Activated CD8-positive, alpha-beta memory T cell treated with anti-CD3 and anti-CD28 coated beads for 1 hour (primary cell): ENCODE measurements at places on chromosomes 1 and 21.
A peak's percentile ranks its signal among the peaks of the same experiment; 100 is the strongest.

DNA sequence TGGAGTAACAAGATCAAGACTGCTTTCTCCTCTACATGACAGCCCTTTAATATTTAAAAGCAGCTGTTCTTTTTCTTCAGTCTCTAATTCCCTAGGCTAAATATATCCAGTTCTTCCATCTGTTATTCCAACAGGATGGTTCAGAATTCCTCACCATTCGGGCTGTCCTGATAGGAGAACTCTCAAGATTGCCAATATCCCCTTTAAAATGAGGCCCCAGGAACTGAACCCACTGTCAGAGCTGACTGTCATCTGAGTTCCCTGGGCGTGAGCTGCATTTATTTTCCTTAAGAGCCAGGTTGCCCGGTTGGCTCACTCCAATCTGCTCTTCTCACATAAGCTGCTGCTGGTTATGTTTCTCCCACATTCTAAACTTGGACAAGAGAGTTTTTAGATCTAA is 177.6 kb downstream of the MIS18A start:
- no peak for DNase-seq

DNA sequence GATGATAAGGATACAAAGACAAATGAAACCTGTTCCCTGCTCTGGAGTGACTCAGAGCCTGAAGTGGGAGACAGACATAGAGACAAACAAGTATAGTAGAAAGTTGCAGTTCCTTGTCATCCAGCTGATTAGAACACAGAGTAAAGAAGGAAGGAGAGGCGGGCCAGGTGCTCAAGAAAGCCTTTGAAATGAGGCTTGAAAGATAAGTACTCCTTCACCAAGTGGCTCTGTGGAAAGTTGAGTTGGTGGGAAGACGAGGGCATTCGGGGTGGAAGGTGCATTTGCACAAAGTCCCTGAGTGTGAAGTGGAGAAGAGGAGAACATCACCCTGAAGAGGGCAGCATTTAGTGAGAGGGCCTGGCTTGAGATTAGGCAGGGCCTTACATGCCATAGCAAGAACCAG is 17.0 kb downstream of the MARK1 start:
- DNase-seq: no peak

GRCh38 chr1:180923021-180923841 is 10.5 kb downstream of the KIAA1614 start:
- DNase-seq: no peak

- peak; percentile 7 for DNase-seq
Measured at GRCh38 chr21:33642896-33643657, 776 bp downstream of the ITSN1 start.

DNA sequence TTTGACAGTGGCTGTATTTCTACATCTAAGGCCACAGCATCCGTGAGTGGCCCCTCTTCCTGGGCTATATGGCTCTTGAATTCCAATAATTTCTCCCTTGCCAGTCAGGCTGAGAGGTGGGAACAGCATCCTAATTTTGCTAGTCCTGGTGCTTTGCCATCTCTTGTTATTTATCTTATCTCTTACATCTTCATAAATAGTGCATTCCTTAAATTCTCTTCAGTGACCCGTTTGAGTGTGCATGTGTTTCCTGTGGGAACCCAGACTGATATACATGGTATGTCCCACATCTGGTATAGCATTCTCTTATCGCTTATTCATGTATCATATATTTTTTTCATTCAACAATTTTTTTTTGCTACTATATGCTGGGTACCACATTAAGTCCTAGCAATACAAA is 9.9 kb downstream of the S100A11 start:
- DNase-seq: no peak

DNA sequence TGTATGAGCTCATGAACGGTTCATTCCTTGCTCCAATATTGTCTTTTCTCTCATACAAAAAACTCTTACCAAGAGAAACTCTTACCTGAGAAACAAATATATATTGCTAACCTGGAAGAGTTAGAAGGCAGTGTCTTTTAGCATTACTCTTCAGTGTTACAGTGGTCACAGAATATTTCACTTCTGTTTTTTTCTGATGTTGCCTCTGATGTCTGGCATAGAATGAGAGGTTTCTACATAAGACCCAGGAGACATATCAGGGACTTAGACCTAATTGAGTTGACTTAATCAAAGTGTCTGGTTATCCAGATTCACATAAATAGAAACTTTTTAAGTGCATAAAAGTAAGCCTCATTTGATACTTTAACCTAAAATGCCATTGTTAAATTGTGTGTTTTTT is 923.8 kb downstream of the TTLL7 start:
- DNase-seq: no peak

- no peak for DNase-seq
Measured at GRCh38 chr21:25791319-25791718, 56.5 kb downstream of the GABPA start.

- no peak for DNase-seq
Measured at GRCh38 chr1:86429122-86429725, 5.3 kb downstream of the CLCA2 start.

GRCh38 chr1:153612755-153613331 is at the start of gene S100A16:
Gene S100A16, minus strand, starts transcription at chr1:153613137. Its CDS starts 4,986 bp downstream, at chr1:153608151.
- no peak for DNase-seq

DNA sequence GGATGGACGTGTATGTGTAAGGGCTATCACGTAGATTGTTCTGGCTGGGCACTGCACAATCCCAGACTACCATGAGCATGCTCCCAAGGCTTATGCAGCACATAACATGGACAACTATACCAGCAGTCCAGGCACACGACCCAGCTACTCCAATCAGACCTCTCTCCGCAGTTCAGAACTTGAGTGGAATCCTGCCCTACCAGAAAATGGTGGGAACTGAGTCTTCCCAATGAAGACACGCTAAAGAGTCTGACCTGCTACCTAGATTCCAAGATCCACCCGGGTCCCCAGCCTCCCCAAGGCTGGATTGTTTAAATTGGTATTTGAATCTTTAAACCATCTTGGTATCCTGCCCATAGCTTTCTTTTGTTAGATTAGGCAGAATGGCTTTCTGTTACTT is 251.3 kb upstream of the KAZN start:
- DNase-seq: no peak

DNA sequence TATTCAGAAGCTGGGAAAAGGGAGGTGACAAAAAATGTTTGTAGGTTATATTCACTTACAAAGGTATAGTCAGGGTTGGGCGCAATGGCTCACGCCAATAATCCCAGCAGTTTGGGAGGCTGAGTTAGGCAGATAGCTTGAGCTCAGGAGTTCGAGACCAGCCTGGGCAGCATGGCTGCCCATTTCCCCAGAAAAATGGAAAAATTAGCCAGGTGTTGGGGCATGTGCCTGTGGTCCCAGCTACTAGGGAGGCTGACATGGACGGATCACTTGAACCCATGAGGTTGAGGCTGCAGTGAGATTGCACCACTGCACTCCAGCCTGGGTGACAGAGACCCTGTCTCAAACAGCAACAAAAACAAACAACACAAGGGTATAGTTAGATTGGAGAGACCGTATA is 3.0 kb downstream of the TIMM17A start:
- DNase-seq: no peak

DNA sequence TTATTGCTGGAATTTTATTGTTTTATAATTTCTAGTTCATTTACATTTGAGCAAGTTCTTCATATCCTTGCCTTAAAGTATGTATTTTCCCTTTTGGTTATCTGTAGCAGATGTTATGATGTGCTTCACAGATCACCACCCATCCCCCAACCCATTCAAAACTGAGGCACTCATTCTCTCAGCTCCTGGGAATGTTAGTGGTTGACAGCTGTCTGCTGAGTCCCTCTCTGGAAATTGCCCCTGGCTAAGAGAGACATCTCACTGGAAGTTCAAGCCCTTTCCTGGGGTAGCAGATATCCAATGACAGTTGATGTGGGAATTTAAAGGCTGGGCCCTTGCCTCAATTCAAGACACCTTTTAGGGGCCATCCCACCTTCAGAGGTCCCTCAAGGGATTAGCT is 4.3 kb upstream of the DPYD start:
- no peak for DNase-seq

DNA sequence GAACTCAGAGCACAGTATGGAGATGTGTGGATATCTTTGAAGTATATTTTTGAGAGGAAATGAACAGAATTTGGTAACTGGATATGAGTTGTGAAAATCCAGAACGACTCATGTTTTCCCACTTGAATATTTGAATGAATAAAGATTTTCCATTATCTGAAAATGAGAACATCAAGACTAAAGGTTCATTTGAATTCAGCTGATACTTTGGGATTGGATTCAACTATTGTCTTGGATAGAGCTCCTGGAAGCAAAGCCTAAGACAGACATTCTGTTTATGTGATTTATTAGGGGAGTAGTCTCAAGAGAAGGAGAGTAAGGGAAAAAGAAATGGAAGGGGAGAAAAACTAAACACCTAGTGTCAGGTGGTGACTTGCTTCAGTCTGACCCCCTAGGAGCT is 256.0 kb upstream of the LYPLAL1 start:
- DNase-seq: no peak

GRCh38 chr1:190940951-190941350 is 463.3 kb upstream of the BRINP3 start:
- DNase-seq: no peak

GRCh38 chr1:199843861-199844260 is 183.6 kb upstream of the NR5A2 start:
- no peak for DNase-seq

DNA sequence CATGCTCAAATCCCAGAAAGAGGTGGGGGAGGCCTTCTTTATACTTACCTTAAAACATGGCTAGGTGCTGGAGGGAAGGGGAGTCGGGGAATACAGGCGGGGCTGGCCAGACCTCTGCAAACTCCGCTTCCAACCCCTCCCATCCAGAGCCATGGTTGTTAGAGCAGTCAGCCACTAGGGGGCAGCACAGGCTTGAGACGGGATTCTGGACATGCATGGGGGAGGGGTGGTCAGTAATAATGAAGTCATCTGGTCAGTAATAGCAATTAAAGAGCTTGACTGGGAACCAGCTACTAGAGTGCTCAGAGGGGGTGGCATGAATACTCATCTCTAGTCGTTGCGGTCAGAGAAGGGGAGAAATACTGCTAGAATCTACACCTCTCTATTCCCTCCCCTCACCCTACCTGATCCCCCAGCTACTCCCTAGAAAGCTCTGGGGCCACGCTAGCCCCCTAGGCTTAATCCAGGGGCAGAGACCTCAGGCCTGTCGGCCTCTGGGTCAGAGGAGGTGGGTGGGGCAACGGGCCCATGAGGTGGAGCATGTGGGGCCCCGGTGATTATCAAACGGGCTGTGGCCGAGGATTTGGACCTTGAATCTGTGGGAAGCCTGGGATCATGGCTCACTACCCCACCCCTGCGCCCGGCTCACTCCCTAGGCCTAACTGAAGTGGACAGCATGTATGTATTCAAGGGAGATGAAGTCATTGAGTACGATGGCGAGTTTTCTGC is 2.9 kb downstream of the CASQ1 start:
- peak; percentile 42 for DNase-seq

DNA sequence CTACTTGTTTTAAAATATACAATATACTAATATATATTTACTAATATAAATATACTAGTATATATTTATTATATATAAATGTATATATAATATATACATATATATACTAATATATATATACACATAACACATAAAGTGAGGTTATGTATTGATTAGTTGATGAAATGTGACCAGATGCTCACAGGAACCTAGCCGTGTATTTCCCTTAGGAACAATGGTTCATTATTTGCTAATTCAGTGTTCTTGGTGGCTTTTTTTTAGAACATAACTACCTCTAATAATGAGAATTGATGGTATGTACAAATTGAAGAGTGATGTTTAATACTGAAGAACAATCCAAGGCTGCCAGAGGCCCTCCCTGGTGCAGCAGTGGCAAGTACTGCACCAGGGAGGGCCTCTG is 37.9 kb upstream of the ITPKB start:
- DNase-seq: no peak

DNA sequence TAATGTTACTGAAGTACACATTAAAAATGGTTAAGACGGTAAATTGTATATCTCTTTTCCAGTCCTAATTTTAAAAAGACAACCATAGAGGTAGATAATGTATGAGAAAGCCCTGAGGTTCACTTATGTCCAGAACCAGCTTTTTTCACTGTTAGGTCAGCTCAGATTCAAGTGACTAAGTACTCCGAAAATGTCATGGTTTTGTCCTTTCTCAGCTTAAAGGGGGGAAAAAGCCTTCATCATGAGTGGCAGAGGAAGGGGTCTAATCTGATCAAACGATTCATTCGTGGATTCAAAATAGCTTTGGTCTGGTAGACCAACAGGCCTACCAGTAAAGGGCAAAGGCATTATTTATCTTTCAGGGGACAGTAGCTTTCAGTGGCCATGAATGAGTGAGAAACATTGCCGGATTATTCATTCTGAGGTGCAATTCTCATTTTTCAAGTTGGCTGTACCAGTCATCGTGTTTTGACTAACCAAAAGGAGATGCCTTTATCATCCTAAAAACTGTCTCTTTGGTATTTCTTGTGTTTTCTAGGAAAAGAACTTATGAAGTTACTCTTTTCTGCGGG is 208.4 kb downstream of the HHIPL2 start:
- DNase-seq: no peak

DNA sequence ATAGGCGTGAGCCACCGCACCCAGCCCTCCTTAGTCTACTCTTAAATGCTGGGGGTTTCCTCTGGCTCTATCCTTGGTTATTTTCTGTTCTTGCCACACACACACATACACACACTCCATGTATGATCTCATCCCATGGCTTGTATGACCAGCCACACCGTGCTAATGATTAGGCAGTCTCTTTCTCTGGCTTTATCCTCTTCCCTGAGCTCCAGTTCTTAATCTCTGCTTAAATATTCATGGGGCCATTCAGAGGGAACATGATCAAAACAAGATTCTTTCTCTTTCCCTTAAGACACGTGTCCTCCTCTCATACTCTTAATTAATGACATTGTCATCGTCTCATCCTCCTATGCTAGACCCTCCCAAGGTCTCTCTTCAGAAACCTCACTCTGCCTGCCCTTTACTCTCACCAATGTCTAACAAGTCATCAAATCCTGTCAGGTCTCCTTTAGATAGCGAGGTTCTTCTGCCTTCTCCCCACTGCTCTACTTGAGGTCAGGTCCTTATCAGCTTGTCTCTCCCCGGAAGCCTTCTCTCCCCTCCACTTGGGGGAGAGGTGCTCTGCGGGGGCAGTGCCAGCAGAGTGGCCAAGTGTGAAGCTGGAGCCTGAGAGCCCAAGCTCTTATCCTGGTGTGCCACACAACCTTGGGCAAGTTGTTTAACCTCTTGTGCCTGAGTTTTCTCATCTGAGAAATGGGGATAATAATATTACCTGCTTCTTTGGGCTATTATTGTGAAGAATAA is 83.0 kb upstream of the GNG12 start:
- DNase-seq: no peak

DNA sequence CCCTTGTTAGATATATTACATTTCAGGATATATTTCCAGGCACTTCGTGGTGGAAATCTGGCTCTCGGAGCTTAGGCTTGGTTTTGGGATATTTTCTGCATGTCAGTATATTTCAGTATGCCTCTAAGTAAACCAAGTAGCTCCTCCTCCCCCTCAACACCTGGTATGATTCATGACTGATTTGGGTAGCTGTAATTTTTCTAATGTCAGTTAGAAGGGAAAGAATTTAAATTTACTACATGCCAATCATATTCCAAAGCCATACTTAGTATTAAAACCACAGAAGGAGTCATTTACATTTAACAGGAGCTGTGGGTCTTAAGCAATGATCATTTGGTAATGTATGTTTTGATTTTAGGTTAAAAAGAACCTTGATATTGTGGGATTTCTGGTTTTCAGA is 40.6 kb downstream of the ST6GALNAC3 start:
- no peak for DNase-seq

GRCh38 chr1:162091681-162092524 is 22.4 kb downstream of the NOS1AP start:
- no peak for DNase-seq
